Stimulated activated CD4-positive, alpha-beta T cell treated with anti-CD3 and anti-CD28 coated beads, TNF-alpha, amount 100 ng/mL, for 1 hour (primary cell): ENCODE measurements at places on chromosomes 6 and 20.

- no peak for DNase-seq
Observed at GRCh38 chr20:53767206-53767930, 173.7 kb upstream of the ZNF217 start.

- no peak for DNase-seq
Observed at GRCh38 chr6:155188707-155189496, 74.9 kb upstream of the CLDN20 start.

DNA sequence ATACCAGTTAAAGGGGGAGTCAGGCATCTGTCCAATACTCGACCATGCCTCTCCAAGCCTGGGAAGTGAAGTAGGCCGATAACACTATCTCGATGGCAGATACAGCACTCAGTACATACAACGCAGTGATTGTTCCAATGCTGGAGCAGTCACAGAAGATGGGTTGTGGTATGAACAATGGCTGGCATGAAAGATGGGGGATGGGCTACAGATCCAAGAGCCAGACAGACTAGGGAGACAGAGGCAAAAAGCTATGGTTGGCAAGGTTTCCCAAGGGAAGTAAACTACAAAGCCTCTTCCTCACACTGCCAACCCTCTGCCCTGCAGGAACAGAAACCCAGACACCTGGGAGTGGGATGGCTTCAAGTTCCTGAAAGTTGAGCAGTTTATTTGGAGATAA is 19.2 kb downstream of the FKBP1A start:
- no peak for DNase-seq

GRCh38 chr6:39377539-39377950 is 55.0 kb upstream of the KCNK16 start:
- no peak for DNase-seq
